ENCODE measurements at places on chromosomes 2 and 18. TPM values are rescaled to one million over a fixed set of nuclear protein-coding genes. Genes with fewer than 3 reads are reported as not detected.

The ZNF385B gene
- total RNA-seq = 3.0 TPM

The DNAJC5G gene
- total RNA-seq = 14.1 TPM

The CD8A gene
- total RNA-seq = 0.07 TPM

The ATAD2B gene
- 17.2 TPM for total RNA-seq

DNA sequence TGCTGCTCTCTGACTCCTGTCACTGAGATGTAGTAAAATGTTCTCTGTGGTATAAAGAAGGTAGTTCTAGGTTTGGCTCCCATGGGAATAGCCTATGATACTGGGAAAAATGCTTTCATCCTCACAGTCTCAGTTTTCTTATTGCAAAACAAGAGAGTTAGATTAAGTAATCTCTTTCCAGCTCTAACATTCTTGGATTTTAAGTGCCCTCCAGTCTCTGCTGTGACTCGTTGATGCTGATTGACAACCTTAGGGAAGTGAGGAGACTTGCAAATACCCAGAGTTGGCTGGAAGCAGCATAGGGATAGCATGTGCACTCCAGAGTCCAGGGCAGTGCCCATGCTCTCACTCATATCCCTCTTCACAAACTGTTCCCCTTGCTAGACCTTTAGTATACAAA, 534.9 kb downstream of the SLC4A3 start:
- DNase-seq = peak; percentile 53
- no peak overlapping the region for H3K4me3 ChIP-seq
- H3K36me3 ChIP-seq = no peaks in the 10 kb centered on the region
- no peaks in the 10 kb centered on the region for H3K4me1 ChIP-seq
- no peaks in the 10 kb centered on the region for H3K27me3 ChIP-seq

GRCh38 chr18:45320724-45321123, 294.6 kb upstream of the SLC14A2 start:
- no peak overlapping the region for H3K27ac ChIP-seq
- H3K4me1 ChIP-seq = peaks cover 13% of the 10 kb centered on the region
- H3K36me3 ChIP-seq = no peaks in the 10 kb centered on the region
- no peak for DNase-seq
- no peak overlapping the region for H3K4me3 ChIP-seq

DNA sequence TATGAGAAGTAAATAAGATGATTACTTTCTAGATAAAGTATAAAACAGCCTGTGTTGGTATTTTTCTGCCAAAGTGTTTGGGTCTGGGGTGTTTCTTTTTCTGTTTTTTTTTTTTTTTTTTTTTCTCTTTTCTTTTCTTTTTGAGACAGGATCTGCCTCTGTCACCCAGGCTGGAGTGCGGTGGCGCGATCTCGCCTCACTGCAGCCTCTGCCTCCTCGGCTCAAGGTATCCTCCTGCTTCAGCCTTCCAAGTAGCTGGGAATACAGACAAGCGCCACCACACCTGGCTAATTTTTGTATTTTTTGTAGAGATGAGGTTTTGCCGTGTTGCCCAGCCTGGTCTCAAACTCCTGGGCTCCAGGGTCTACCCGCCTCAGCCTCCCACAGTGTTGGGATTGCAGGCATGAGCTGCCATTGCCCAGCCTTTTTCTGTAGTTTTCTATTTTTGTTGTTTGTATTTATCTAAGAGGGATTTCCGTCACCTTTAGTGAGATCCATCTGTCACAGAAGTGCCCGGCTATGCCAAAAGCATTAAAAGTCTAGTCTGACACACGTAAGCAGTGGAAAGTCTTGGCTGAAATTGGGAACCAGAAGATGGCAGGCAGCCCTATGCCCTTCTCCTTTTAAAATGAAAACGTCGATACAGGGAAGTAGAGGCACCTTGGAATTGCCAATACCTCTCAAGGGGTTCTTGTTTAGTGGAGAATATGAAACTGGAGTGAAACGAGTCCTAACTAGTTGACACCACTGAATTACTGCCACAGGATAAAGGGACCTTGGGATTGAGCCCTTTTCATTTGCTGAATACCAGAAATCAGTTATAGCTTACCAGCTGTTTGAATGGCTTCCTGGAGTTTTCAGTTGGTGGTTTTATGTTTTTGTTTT, 14.0 kb downstream of the UGP2 start:
- H3K36me3 ChIP-seq = peaks cover 31% of the 10 kb centered on the region
- peaks cover 42% of the 10 kb centered on the region for H3K4me1 ChIP-seq
- no peaks in the 10 kb centered on the region for H3K27me3 ChIP-seq
- H3K27ac ChIP-seq = peak overlapping the region; percentile 93
- DNase-seq = no peak
- no peak overlapping the region for H3K4me3 ChIP-seq

GRCh38 chr2:70959851-70960832, 18.3 kb upstream of the ANKRD53 start:
- DNase-seq = no peak
- peaks cover 69% of the 10 kb centered on the region for H3K27me3 ChIP-seq
- H3K36me3 ChIP-seq = no peaks in the 10 kb centered on the region
- no peak overlapping the region for H3K27ac ChIP-seq
- no peak overlapping the region for H3K4me3 ChIP-seq

DNA sequence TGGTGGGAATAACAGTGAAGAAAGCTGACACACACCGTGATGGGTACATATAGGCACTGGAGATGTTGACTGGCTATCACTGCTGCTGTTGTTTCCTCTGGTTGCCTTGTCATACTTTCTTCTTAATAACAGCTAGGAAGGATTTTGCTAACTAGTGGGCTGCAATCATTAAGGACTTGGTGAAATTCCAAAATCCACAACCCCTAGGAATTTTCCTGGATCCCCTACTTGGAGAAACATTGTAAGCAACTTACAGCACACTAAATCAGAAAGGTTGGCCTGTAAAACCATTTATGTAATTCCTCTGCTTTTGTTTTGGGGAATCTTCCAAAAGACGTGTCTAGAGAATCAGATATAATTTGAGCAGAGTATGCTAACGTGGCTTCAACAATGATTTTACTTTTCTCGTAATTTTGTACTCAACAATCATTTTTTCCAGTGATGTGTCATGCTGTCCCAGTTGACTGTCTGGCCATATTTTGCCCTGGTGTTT, 8.0 kb upstream of the COL3A1 start:
- H3K36me3 ChIP-seq = no peaks in the 10 kb centered on the region
- no peak overlapping the region for H3K27ac ChIP-seq
- H3K27me3 ChIP-seq = no peaks in the 10 kb centered on the region
- H3K4me3 ChIP-seq = no peak overlapping the region
- H3K4me1 ChIP-seq = no peaks in the 10 kb centered on the region
- peak; percentile 80 for DNase-seq

- no peak overlapping the region for H3K27ac ChIP-seq
- H3K27me3 ChIP-seq = no peaks in the 10 kb centered on the region
- H3K36me3 ChIP-seq = no peaks in the 10 kb centered on the region
- no peaks in the 10 kb centered on the region for H3K4me1 ChIP-seq
- H3K4me3 ChIP-seq = no peak overlapping the region
Measured at GRCh38 chr2:189137519-189137918, 42.0 kb downstream of the COL5A2 start.

DNA sequence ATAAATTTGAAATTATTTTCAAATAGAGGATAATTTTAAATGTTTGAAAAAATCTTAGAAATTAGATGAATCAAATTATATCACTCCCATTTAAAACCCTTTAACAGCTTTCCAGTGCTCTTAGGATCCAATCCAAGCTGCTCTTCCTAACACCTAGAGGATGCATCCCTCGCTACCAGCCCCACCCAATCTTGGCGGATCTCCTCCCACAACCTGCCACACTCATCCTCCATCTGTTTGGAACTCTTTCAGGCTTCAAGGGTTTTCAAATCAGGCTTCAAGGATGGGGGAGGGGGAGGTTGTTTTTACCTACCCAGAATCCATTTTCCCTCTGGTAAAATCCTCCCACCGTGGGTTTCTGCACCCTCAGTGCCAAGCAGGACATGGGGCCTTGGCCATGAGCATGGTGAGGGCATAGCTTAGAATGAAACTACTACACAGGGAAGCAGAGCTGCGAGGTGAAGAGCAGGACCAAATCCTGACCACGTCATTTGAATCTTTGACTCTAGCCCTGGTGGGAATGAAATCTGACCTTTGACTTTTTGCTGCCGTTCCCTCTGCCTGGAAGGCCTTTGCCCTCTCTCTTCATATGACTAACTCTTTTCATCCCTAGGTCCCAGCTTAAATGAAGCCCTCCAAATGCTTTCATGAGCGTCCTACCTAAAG, 113.0 kb upstream of the MAPRE2 start:
- H3K4me3 ChIP-seq = no peak overlapping the region
- no peaks in the 10 kb centered on the region for H3K4me1 ChIP-seq
- no peaks in the 10 kb centered on the region for H3K27me3 ChIP-seq
- H3K27ac ChIP-seq = no peak overlapping the region
- no peaks in the 10 kb centered on the region for H3K36me3 ChIP-seq

DNA sequence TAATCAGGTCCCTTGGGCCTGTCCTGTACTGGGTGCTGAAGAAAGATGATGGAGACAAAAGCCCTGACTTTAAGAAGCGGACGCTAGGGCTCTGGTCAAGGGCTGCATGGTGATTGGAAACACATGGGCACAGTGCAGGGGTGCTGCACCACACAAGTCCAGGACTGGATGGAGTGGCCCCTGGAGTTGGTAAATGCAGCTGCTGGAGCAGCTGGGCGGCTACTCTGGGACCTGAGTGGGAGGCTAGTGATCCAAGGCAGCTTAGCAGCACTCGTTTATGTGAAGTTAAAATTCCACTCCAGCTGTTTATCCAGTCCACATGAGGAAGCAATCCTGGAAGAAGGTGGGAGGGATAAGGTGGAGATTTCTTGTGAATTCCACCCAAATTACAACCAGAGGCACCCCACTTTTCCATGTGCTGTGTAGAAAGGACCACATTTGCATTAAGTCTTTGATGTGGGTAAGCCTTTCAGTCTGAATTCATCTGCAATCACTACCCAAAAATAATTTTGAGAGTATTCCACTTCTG, 24.9 kb downstream of the MERTK start:
- H3K4me1 ChIP-seq = peaks cover 7% of the 10 kb centered on the region
- no peak overlapping the region for H3K27ac ChIP-seq
- DNase-seq = peak; percentile 39
- no peak overlapping the region for H3K4me3 ChIP-seq

DNA sequence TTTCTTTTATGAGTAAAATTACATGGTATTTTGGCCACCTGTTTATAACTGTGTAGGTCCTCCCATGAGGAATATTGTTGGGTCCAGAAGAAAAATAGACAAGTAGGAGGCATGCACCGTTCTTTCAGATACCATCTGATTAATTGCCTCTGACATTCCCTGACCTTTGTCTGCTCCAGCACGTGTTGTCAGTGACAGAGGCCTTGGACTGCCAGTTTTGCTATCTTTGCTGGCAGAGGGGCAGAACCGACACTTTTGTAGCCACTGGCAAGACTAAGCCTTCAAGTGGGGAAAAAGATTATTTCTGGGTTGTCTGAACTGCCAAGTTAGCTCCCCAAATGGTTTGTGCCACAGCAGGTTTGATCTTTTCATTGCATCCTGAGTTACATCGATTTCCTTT, 276.9 kb downstream of the CAMKMT start:
- peak; percentile 30 for DNase-seq
- no peaks in the 10 kb centered on the region for H3K36me3 ChIP-seq
- H3K27ac ChIP-seq = peak overlapping the region; percentile 52
- no peaks in the 10 kb centered on the region for H3K27me3 ChIP-seq
- H3K4me1 ChIP-seq = peaks cover 33% of the 10 kb centered on the region
- no peak overlapping the region for H3K4me3 ChIP-seq

DNA sequence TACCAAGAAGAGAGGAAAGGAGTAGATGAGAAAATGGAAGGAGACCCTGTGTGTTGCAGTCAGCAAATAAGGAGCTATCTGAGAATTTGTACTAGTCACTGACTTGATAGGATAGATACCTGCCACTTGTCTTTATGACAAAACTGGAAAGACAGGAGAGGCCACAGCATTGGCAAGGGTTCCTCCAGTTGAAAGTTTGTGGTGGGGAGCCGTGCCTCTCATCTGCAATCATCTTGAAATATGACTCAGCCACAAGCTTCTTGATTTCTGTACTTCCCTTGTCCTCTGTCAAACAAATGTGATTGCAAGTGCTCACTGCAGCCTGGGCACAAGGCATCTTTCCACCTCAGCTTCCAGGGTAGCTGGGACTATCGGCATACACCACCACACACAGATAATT, 99.1 kb downstream of the GREB1L start:
- no peaks in the 10 kb centered on the region for H3K4me1 ChIP-seq
- H3K27ac ChIP-seq = no peak overlapping the region
- H3K4me3 ChIP-seq = no peak overlapping the region
- DNase-seq = no peak

GRCh38 chr2:60515721-60516226, 37.7 kb downstream of the BCL11A start:
- no peak overlapping the region for H3K27ac ChIP-seq
- no peak for DNase-seq
- H3K36me3 ChIP-seq = no peaks in the 10 kb centered on the region
- no peak overlapping the region for H3K4me3 ChIP-seq
- peaks cover 14% of the 10 kb centered on the region for H3K4me1 ChIP-seq

DNA sequence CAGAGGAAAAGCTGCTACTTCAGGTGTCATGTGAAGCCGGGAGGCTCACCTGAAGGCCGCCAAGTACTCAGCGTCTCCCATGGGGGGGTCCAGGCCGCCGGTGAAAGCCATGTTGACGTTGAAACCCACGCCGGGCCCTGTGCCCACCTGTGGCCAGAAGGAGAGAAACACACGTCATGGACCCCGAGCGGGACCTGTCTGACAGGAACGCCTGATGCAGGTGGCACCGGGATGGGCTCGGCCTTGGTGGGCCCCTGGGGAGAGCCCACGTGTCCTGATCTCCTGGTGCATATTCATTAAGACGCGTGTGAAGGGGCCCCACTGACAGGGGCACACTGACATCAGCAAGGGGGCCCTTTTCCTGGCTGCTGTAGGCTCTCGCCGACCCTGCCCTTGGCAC, 233.2 kb downstream of the TWIST2 start:
- no peaks in the 10 kb centered on the region for H3K36me3 ChIP-seq
- no peak overlapping the region for H3K27ac ChIP-seq
- DNase-seq = no peak
- no peaks in the 10 kb centered on the region for H3K27me3 ChIP-seq
- no peaks in the 10 kb centered on the region for H3K4me1 ChIP-seq

- no peak overlapping the region for H3K4me3 ChIP-seq
- H3K36me3 ChIP-seq = no peaks in the 10 kb centered on the region
- no peak overlapping the region for H3K27ac ChIP-seq
- no peaks in the 10 kb centered on the region for H3K27me3 ChIP-seq
- no peak for DNase-seq
Measured at GRCh38 chr2:121245120-121245820, 39.7 kb downstream of the TFCP2L1 start.

- H3K4me1 ChIP-seq = peaks cover 9% of the 10 kb centered on the region
- H3K27ac ChIP-seq = peak overlapping the region; percentile 85
- H3K4me3 ChIP-seq = peak overlapping the region; percentile 88
- DNase-seq = no peak
- H3K36me3 ChIP-seq = no peaks in the 10 kb centered on the region
Measured at GRCh38 chr18:11850821-11851145, 430 bp upstream of the CHMP1B start.

Data from cardiac muscle cell (in vitro differentiated cells and primary cell).